ENCODE measurements at places on chromosomes 1 and 21.

DNA sequence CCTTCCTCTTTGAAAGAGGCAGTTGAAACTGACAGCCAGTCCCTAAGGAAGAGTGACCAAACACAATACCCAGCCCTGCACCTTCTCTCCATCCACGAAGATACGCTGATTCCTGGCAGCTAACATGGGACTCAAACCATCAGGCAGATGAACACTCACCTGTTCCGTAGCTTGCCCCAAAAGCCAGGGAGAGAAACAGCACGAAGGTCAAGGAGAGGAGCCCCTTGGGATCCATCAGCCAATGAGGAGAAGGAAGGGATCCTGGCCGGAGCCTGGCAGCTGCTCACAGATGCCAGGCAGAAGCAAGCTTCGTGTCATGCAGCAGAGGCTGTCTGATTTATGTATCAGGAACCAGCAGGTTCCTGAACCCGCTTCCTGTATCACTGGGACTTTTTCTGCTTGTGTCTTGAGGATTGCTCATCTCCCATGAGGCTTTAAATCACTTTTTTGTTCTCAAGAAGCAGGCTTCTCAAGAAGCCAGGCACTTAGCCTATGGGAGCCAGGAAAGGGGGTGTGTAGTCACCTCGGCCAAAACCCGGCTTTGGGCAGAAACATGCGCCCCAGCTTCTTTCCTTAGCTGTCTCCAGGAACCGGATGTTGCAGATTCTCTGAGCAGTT, at the start of gene SLAMF1:
Gene SLAMF1 (minus strand): TSS at position 334 of the 618 bp plus-strand sequence. CDS start 99 bp downstream, at position 235.
- DNase-seq = no peak

DNA sequence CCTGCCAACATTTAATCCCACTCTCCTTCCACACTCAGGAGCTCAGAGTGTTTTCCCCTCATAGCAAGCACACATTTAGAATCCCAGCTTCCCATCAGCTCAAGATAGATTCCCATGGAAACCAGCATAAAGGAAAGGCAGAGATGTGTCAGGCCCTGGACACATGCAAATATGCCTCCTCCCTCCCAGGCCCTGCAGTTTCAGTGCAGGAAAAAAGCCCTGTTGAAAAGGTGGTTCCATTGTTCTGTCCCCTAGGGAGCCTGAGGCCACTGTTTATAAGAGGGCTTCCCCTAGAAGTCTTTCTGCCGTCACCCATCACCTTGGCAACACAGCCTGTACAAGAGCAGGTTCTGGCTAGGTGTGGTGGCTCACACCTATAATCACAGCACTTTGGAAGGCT, 3.6 kb downstream of the CACNA1S start:
- DNase-seq = no peak

DNA sequence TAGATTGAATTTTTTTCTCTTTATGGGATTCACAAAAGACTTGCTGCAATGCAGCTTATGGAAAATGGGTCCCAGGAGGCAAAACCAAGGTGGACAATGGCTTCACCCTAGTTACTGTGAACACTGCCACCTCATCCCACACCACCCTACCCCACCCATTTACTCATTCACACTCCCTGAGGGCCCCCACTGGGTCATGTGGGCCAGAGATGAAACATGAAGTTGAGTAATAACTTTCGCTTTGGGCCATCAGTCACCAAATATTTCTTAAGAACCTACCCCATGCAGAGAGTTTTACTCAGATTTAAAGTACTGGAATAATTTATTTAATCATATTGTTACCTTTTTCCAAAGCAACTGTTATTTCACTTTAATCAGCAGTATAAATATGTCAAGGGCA, 191.8 kb downstream of the TPR start:
- no peak for DNase-seq

DNA sequence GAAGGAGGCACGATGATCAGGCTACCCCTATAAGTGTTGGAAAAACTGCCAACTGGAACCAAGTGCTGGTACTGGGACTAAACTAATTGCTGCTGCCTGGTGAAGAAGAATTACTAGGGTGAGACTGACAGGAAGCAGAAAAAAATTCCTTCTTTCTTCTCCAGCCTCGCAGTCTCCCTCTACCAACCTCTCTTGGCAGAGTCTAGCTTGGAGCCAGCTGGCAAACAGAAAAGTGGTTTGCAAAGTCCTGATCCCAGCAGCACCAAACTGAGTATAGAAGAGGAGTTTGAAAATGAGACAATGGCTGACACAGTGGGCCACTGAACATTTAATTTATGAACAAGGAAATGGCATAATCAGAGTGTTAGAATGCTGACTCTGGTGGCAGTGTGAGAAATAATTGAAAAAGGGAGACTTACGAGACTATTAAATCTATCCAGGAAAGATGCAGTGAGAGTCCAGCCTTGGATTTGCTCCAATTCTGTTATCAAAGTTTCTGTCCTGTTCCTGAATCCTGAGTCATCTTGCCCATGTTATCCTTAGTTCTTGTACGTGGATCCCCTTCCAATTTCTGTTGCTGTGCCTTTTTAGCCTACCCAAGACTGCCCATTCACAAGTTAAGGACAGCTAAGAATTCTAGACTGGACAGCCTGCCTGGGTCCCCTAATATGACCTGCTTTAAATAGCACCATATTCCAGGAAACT, 23.7 kb upstream of the DISP1 start:
- no peak for DNase-seq

GRCh38 chr1:8687039-8687438, 130.4 kb downstream of the RERE start:
- DNase-seq = no peak

DNA sequence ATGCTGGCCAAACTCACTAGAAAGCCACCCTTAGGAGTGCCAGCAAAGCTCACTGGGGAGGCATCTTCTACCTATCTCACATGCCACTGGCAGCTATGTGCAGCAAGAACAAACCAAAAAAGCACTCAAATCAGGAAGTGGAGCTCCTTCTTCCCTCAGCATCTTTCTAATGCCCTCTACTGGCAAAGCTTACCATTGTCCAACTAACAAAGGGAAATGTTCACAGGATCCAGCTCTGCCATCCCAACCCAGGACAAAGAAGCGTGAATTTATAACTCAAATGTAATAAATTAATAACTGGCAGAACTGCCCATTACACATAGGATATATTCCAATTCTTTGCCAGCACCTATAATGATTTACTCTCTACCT, 38.9 kb downstream of the LEPR start:
- no peak for DNase-seq

GRCh38 chr1:65531972-65532570, 111.6 kb downstream of the LEPR start:
- DNase-seq = no peak

DNA sequence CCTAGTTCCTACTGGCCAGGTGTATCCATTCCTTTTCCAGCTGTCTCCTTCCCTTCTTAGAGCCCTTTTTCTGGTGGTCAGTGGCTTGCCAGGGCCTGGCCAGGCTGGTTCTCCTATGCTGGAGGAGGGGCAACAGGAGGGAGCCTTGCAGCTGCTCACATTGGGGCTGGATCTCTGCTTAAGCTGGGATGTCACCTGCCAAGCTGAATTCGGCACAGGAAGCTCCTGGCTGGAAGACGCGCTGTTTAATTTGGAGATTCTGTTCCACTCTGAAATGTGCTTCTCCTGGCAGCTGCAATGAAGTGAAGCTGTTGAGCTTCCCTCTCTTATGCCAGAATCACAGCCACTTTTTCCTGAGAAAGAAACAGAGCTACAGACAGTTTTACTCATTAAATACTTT, 56.0 kb upstream of the POU3F1 start:
- DNase-seq = no peak

- no peak for DNase-seq
Observed at GRCh38 chr1:241167121-241167630, 189.8 kb downstream of the RGS7 start.

DNA sequence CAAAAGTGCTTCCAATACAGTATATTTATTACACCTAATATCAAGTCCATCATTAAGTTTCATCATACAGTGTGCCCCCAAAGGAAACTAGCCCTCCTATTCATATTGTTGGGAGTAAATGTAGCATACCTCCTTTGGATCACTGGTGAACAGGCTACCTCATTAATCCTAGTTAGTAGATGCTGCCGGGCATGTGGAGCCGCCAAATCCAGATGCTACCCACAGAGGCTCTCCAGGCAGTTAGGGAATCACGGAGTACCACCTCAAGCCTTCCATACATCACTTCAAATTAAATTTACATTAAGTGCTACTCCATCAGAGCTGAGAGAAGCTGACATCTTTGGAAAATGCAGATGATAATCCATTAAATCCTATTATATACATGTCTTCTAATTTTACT, 121.7 kb upstream of the FOXD3 start:
- DNase-seq = no peak

GRCh38 chr1:229972600-229973296, 94.3 kb upstream of the GALNT2 start:
- no peak for DNase-seq

DNA sequence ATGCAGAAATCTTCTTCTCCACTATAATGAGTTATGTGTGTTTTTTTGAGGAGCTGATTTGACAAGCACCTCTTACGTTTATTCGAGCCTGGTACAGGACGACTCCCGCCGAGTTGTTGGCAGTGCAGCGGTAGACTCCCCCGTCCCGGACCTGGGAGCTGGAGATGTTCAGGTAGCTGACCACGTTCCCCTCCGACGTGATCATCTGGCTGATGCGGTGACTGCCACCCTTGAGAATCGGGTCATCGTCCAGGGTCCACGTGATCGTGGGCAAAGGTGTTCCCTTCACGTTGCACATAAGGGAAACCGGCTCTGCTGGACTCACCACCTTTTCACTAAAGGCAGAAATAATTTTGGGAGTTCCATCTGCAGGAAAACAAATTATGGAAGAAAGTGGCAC, 471.8 kb downstream of the PCP4 start:
- no peak for DNase-seq

GRCh38 chr1:204327359-204327758, 32.4 kb downstream of the PLEKHA6 start:
- DNase-seq = no peak

DNA sequence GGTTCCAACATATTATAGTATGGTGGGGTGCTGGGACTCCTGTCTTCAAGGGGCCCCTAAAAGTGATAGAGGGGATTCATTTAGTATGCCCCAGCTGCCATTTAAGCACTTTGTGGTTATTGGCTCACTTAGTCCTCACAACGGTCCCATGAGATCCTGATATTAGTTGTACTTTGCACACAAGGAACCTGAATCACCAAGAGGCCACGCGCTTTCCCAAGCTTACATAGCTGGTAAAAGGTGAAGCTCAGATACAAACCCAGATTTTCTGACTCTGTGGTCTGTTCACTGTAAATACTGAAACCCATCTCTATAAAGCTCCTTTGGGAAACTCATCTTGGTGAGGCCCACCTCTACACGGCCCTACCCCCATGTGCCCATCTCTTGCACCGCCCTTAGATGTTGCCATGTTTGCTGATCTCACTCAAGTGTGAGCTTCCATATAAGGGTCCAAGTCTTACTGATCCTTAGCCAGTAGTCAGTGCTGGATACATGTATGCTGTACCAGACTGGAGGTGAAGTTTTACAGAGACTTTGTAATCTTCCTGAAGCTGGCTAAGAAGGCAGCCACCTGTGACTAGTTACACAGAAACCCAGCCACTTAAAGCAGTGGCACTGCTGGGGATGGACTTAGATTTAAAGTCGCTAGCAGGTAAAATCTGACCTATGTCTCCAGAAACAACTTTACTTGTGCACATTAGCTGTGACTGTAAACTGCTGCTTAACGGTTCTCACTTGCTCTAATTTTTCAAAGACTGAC, 124.4 kb upstream of the HOOK1 start:
- DNase-seq = no peak

- DNase-seq = no peak
Observed at GRCh38 chr1:57711326-57711725, 287.5 kb upstream of the DAB1 start.
